ENCODE measurements at places on chromosomes 1 and 21.

GRCh38 chr1:108854221-108855019 is 2.5 kb downstream of the AKNAD1 start:
- DNase-seq, result no peak

- DNase-seq, result no peak
Observed at GRCh38 chr21:14361958-14362357, 21.0 kb downstream of the HSPA13 start.

DNA sequence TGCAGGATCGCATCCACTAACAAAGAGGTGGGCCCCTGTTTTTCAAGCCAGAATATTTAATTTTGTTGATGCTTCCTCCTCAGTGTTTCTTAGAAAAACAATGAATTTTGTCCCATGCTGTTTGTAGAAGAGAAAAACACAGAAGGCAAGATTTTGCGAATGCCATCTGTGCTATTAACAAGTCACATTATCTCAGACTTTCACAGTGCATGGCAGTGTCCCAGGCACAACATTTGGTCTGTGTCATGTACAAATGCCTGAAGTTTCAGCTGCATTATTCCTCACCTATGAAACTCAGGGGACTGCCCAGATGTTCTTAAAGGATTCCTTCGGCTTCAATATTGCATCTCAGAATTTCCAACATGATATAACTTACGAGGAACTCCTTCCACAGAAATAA is 99.6 kb upstream of the ZC3H11B start:
- DNase-seq, result no peak

DNA sequence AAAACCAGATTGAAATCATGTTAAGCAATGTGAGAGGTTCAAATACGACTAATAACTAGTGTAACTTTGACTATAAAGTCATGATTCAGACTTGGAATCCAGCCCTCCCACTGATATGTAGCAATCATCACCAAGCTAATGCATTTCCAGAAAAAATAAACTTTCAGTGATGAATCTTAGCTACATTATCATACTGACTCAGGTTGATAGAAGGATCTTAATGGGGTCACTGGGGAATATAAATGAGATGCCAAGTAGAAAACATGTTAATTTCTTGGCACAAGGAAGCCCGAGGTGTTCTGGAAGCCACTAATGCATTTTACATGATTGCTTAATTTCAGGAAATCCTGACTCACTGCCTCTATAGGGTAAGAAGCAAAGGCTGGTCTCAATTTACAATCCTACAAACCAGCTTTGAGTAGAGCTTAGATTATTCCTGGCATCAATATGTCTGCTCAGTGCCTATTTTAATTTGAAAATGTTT is 67.7 kb downstream of the SELENOF start:
- no peak for DNase-seq

GRCh38 chr1:197312163-197312562 is 44.1 kb downstream of the CRB1 start:
- no peak for DNase-seq

All from neuronal stem cell (in vitro differentiated cells).